Upper lobe of right lung (tissue), 1 donor: ENCODE measurements at places on chromosomes 16 and 17. TPM values are rescaled to one million over a fixed set of nuclear protein-coding genes. Genes with fewer than 3 reads are reported as not detected.

GRCh38 chr16:11063448-11064201, 119.3 kb downstream of the CLEC16A start:
- DNase-seq, result no peak

- DNase-seq, result peak; percentile 84
These were observed 723 bp downstream of the TRIM37 start for GRCh38 chr17:59105852-59106462.

GRCh38 chr17:29566473-29567303, at the start of gene ABHD15:
TSS of gene ABHD15 (minus strand) at chr17:29567037. CDS start at chr17:29566966, 71 bp downstream.
- peak; percentile 92 for DNase-seq

DNA sequence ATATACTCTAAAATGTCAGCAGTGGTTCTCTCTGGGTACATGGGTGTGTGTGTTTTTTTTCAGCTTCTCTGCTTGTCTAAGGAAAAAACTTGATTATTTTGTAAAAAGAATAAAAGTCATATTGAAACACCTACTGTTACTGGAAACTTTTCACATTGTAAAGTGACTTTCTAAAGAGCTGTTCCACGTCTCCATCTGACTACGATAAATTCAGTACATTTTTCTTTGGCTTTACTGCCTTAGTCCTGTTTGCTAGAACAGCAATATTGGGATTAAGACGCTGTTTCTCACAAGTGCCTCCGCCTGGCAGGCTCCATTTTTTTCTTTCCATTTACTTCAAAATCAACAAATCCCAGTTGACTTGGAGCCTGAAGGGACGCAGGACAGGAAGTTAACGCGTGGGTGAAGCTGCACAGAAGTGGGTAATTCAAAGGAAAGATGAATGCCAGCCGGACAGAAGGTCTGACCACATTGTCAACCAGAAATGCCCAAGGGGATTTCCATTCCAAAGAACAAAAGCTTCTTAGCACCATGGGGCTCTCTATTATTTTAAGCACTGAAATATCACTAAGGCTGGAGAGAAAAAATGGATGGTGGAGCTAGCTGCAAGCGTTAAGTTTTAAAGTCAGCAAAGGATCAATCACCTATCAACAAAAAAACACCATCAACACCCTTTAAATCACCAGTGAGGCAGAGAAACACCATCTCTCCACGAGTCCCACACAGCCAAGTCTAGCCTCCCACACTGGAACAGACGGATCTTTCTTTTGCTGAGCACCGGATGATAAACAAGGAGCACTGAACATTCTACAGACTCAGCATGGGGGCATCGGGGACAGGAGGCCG, 8.4 kb downstream of the GLOD4 start:
- DNase-seq, result no peak

DNA sequence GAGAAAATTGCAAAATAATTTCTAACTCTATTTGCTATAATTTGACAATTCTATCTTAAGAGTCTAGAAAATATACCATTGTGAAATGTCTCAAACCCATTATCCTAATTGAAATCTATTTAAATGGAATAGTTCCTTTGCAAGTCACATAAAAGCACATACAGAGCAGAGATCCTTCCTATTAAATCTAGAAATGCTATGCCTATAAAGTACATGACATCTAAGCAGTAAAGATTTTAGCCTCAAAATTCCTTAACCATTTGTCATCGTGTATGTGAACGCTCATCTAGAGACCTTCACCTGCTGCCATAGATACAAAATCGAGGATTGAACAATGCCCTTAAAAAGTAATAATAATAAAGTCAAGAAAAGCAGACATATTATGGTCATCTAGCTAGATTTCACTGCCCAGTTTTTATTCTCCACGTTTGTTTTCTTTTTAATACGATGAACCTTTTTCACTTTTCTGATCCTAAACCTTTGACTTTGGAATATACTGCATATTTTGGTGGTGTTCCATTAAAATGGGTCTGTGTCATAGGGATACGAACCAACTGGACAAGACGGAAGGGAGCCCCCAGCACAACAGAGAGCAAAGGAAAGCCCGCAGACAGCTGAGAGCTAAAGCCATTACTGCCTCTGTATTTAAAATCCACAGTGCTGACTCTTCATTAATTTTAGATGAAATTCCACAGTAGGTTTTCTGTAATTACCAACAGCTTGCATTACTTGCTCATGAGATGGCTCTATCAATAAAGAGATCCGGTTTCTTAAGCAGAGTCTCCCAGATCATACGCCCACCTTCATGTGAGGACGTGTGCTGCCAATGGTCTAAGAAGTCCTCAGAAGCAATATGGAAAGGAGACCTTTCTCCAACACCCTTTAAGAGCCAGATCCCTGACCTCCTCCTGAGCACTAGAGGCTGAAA, 17.6 kb downstream of the TEX2 start:
- no peak for DNase-seq

DNA sequence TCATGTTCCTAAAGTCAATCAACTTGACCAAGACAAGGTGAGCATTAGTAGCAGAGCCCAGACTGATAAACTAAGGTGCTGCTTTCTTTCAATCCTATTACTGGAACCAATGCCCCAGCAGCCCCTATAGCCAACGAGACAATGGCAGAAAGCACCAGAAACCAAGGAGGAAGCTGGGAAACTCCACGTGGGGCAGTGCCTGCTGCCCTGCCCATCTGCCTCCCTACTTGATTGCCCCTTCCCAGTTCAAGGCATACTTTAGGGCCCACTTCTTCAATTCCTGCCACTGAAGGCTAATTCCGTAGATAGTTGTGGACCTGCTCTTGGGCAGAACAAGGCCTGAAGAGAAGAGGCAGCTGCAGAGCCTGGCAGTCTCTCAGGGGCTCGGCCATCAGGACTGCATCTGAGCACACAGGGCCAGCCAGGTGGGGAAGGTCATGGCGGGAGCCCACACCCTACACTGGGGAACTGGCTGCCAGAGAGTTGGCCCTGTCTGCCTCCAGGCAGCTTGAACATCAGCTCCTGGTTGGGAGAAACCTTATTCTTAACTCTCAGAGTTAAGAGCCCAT, 30.9 kb downstream of the WSB1 start:
- no peak for DNase-seq

- DNase-seq, result no peak
These were observed 29.1 kb downstream of the NLRP1 start for GRCh38 chr17:5555254-5555653.

GRCh38 chr17:412211-413015, 59.8 kb upstream of the RPH3AL start:
- DNase-seq, result no peak

DNA sequence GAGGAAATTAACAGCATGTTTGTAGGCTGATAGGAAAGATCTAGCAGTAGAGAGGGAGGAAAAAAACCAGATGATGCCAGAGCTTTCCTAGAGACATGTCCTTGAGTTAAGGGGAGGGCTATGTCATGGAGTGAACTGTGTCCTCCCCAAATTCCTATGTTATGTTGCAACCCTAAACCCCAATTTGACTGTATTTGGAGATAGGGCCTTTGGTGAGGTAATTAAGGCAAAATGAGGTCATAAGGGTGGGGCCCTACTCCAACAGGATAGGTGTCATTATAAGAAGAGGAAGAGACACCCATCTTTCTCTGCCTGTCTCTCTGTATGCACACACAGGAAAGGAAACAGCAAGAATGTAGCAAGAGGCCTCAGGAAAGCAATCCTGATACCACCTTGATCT, 195.3 kb upstream of the AXIN2 start:
- DNase-seq, result no peak

DNA sequence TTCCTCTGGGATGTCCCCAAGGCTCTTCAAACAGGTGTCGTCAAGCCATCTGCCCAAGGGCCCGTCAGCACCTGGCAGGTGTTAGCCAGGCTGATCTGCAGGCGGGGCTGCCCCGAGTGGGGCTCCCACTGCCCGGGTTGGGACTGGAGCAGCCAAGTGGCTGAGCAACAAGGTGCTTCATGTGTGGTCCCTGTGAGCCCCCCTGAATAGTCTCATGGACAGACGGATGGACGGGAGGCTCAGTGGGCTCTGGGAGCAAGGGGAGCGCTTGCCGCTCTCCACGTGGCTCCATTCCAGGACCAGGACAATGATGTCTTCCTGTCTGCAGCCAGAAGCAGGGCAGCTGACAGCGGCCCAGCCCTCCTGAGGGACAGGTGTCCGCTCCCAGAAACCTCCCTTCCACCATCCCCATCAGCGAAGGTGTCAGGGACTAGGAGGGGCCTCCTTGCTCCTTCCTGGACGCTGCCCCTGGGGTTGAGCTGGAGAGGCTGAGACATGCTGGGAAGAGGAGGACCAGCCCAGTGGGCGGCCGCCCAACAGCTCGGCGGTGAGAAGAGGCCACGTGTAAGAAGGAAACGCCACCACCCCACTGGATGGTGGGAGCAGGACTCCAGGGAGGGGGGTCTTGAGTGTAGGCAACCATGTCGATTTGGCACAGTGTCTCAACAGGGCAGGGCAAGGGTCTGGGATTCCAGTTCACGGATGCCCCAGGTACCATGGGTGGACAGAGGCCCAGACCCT, 9.6 kb downstream of the SNAI3 start:
- DNase-seq, result no peak

- no peak for DNase-seq
These were observed 1067.9 kb upstream of the EEF2KMT start for GRCh38 chr16:6165330-6165979.

DNA sequence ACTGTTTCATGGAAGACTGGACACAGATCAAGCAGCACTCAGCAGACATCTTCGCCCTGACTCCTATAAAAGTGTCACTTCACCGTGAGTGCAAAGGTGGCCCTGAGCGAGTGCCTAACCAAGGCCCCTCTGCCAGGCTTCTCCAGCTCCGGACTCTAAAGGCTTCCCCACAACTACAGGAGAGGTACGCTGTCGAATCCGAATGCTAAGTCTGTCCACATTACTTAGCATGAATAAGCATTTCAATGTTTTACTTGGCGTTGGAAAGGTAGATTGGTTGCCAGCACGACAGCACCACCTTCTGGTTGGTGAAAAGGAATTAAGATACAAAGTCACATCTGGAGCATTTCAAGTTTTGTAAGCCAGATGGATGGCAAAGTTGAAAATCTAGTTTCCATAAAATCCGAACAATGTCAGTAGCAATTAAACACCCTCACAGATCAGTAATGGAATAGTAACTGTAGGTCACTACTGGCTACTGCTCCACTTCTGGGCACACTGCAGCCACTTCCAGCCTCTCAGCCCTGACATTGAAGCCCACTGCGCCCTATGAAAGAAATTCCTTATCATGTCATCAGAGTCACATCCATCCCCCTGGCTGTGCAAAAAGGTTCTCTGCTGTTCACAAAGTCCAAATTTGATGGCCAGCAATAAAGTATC, 100.9 kb downstream of the PARN start:
- peak; percentile 69 for DNase-seq

GRCh38 chr16:14087590-14088154, 16.6 kb downstream of the MRTFB start:
- no peak for DNase-seq

DNA sequence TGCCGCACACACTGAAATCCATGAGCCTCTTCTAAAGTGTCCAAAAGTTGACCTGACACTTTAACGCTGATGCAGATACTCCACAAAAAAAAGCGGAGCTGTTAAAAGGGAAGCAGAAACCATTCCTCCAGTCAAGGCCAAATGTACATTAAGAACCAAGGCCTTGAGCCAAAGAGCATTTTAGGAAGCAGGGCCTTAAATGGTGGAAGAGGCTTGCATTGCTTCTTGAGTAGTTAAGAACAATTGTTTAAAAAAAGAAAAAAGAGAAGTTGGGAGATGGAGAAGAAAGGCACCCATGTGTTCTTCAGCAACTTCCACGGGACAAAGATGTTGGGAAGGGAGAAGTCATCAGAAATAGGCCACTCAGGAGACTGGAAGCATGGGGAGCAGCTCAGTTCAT, 6.3 kb downstream of the ZFHX3 start:
- no peak for DNase-seq

- no peak for DNase-seq
These were observed 25.8 kb upstream of the KLHDC4 start for GRCh38 chr16:87791295-87792204.

DNA sequence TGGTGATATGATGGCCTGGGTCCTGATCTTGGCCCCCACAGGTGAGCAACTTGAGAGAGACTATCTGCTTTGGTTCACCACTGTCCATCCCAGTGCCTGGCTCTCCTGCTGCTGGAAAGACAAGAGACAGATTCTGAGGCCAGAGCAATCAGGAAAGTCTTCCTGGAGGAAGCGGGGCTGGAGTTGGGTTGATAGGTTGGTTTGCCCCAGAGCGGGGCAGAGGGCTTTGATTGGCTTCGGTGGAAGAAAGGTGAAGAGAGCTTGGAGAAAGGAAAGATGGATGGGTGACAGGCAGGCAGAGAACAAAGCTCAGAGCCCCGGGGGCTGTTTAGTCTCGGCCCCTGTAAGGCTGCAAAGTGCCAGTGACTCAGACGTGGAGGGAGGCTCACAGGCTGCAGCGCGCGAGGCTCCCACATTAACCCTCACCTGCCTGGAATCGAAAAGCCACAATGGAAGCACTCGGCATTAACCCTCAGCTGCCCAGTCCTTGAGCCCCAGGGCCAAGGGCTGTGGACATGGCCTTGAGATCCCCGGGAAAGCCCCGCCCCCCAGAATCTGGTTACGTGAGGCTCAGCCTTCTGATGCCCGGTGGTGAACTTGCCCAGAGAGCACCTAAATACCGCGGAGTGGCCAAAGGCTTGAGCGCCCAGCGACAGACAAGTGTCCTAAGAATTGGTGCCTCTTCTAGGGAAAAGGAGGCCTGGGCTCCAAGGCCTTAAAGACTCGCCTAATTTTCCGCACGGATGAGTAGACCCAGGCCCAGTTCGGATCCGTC, 996 bp upstream of the CPNE2 start:
- peak; percentile 82 for DNase-seq

DNA sequence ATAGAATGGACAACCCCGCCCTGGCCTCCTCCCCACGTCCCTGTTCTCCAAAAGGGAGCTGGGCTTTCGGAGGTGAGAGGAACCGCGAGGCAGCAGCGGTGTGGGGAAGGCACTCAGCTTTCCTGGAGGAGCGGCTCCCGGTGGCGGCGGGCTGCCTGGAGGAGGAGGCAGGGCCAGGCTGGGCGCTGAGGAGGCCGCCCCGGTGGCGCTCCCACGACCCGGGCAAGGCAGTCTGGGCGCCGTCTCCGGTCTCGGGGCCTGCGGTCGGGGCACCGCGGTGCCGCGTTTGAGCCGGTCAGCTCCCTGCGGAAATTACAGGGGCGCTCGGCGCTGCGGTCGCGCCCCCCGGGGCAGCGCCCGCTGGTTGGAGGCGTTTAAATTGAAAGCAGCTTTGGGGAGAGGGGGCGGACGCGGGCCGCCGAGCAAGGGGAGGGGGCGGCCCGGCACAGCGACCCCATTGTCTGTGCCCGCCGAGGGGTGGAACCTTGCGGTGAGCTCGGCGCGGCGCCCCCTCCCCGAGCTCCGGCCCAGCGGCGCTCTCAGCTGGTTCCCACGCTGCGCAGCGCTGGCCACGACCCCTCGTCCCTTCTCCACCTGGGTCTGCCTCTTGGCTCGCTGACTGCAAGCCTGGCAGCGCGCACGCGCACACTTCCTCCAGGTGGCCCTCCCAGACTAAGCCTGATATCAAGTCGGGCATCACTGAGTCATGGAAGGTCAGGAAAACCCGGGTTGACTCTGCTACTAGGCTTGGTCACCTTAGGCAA, 58.7 kb upstream of the DLX4 start:
- no peak for DNase-seq

Gene CHST4
- 0.38 TPM for total RNA-seq

Gene ASGR2
- total RNA-seq, result 1.3 TPM

Gene CCL4
- 12.5 TPM for total RNA-seq

Gene SEZ6L2
- total RNA-seq, result 11.9 TPM

Gene SLFN13
- 25.7 TPM for total RNA-seq

Gene HASPIN
- 0.41 TPM for total RNA-seq

Gene FAM20A
- total RNA-seq, result 43.3 TPM

Gene OVCA2
- 21.4 TPM for total RNA-seq

Gene C16orf89
- total RNA-seq, result 201 TPM

Gene TMEM98
- 72.9 TPM for total RNA-seq

Gene MCRIP2
- 57.9 TPM for total RNA-seq

Gene DHX58
- total RNA-seq, result 27.5 TPM

Gene TLE7
- not detected for total RNA-seq

Gene KRTAP2-3
- total RNA-seq, result not detected
